Heart left ventricle (tissue), 16 donors: ENCODE measurements at places on chromosomes 6 and 20.

GRCh38 chr6:53999088-53999755, 112.0 kb upstream of the MLIP start:
- no peak for DNase-seq

DNA sequence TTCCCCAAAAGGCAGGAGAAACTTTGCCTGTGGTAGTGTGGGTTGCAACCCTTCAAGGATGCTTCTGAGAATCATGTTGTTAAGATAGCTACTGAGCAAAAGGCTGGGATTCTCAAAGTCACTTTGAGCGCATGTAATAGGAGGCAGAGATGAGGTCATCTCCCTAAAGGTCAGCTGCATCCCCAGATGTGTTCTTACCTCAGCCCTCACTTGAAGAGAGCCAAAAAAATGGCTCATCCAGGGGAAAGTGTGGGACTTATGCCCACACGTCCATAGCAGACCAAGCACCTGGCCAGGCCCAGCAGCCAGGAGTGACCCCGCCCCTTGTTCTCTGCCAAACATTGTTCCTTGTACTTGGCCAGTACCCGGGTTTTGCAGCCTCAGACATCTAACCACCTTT, 187.0 kb upstream of the BMP2 start:
- DNase-seq: no peak

DNA sequence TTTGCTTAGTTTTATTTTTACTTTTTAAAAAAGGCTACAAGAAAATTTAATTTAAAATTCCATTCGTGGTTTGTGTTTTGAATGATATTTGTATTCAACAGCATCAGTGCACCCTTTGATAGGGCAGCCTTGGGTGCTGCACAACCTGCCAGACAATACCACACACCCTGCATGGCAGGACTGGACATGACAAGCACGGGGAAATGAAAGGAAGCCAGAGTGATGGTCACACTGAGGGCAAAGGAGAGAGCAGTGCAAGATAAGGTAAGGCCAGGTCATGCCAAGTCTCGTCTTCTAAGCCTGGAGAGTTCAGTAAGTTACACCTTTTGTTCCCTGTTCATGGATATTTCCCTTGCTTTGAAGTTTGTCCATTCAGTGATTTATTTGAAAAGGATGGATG, 103.0 kb downstream of the ALDH8A1 start:
- DNase-seq: no peak

- DNase-seq: no peak
Observed at GRCh38 chr6:792662-793061, 99.7 kb upstream of the EXOC2 start.

DNA sequence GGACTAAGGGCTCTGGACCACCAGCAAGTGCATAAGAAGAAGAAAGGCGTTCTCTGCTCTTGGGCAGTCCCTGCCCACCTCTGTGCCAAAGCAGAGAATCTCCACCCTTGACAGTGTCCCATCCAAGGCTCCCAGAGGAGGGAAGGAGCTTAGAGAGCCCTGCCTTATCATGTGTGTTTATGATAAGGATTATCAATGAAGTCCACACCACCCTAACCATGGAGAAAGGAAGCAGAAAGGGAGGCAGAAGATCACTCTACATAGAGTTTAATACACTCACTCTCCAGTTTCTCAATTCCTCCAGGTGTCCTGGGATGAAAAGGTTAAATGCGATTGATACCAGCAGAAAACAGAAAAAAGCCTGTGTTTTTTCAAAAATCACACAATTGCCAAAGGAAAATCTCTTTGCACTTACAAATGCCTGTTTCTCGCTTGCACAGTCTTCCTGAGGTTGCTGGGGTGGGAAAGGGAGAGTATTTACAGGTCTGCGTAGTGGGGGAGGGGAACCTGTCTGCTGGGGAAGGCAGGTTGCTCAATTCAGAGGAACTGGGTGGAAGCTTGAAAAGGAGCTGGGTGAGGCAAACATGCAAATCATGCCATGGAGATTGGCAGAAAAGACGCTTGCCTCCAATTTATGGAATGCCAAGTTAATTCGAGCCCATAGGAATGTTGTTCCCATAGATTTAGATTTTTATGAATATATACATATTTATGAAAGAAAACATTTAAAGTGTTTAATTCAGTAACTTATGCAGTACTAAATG, 104.0 kb downstream of the EYA2 start:
- no peak for DNase-seq

GRCh38 chr6:154236646-154237301, 119.8 kb downstream of the IPCEF1 start:
- DNase-seq: no peak

DNA sequence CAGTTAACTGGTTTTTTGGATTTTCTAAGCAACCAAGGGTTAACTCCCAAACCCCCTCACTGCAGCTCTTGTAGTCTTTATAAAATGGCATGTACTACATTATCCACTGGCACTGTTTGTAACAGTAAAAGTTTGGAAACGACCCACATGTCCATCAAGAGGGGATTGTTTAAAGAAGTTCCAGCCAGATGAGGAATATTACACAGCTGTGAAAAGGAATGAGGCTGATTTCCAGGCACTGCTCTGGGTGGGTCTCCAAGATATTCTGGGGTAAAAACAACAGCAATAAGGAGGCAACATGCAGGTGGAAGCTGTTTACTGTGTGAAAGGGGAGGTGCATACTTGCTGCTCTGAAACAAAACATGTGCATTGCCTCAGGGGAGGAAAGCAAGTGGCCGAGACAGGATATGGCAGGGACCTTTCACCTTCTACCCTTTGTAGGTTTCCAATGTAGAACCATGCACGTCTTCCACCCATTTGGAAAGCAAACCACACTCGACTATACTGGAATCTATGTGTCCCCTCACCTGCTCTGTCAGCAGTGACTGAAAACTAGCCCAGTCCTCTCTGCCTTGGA, 51.9 kb downstream of the GRM4 start:
- no peak for DNase-seq

DNA sequence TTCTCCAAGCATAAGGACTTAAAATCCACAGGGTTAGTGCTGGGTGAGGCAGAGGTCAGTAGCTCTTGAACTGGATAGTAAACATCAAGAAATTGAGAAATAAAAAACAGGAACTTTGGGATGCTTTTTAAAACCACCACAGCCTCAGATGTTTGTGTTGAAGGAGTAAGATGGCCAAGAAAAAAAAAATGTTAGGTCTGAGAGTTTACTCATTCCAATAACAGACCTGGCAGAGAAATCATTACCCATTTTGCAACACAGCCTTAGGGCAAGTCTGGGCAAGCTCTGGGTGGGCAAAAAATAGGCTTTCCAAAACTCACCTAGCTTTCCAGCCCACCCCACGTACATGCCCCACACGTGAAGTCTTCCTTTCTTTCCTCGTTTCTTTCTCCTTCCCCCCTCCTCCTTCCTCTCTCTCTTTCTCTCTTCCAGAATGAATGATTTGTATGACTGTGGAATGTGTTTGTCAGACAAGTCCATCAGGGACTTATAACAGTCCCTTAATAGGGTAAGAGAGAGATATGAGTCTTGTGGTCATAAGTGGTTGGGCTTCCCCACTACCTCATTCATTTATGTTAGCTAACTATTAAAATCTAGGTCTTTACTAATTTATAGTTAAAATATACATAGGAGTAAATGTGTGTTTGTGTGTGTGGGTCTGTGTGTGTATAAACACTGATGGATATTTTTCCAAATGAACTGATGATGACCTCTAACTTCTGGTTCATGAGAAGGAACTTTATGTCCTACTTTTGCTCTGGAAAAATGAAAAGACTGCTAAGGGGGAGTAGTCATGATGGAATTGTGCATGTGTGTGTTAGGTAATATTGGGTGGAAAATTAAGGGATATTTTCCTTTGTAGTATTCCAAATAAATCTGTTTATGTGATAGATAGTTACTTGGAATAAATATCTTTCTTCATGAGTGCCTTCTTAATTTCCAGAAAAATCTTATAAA, 18.0 kb upstream of the DSE start:
- DNase-seq: no peak

DNA sequence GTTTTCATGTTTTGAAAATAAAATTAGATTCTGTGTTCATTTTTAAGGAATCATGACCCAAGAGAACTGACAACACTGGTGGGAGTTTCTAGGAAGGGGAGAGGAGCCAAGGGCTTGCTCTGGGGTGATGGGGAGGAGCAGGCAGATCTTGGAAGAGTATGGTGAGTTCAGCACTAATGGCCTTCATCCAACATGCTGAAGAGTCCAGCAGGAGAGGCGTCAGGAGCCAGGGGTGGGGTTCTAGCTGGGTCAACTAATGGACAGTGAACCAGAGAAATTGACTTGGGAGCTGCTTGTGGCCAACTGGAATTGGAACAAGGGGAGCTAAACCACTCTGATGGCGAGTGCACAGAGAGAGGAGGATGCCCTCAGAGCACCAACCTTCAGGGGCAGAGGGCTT, 107.1 kb downstream of the MRPL14 start:
- no peak for DNase-seq

DNA sequence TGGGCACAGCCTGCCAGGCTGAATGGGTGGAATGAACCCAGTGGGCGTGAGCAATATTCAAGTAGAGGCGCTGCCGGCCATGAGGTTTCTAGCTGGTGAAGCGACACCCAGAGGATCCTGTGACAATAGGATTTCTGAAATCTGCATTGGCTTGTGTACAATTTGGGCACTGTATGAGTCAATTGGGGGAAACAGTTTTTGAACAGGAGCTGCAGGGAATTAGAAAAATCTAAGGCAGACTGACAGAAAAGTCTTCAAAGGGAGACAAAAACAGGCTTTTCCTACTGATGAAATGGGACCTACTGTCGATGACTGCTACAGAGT, 148.8 kb upstream of the PROKR2 start:
- DNase-seq: no peak

DNA sequence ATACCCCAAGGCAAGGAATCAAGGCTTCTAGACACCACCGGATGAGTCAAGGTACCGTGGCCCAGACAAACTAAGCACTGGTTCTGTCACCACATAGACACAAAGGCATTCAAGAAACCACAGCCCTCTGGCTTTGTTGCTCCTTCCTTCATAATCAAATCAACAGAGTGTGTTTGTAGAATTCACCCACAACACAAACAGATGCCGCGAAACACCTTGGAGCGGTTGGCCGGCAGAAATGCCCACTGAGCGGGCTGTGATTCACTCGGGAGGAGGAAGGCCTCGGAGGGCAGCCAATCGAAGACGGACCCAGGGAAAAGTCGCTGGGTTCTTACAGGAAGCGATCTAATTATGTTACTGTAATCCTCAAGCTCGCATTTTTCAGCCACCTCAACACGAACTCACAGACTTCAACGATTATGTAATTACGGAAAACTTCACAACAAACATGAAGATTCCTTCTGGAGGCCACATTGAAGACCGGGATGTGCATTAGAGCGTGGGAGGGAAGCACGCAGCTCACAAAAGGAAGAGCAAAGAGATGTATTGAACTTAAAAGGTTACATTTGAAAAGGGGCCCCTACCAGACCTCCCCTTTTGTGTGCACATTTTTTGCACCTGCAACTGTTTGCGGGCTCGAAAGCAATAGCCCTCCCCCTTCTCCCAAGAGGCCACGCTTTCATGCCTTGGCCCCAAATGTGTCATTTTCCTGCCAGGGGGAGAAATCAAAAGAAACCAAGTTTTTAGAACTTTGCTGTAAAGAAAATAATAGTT, 184.7 kb upstream of the PREP start:
- DNase-seq: peak; percentile 54

GRCh38 chr6:166678426-166678825, 51.4 kb upstream of the RPS6KA2 start:
- no peak for DNase-seq

- no peak for DNase-seq
Observed at GRCh38 chr6:105779110-105779509, 307.0 kb upstream of the PRDM1 start.

DNA sequence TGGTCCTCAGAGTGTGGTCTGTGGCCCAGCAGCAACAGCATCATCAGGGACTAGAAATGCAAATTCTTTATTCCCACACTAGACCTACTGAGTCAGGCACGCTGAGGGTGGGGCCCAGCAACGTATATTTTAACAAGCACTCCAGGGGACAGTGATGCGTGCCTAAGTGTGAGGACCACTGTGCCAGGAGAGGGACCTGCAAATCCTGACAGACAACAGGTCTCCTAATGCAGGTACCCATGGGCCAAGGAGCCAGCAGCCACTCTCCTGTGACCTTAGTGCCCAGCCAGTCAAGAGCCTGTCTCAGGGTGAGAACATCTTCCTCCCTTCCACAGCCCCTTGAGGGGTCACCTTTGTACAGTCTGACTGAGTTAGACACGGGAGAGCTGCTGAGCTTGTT, 8.0 kb upstream of the MYLK2 start:
- no peak for DNase-seq

GRCh38 chr6:39553860-39554802, 171.1 kb downstream of the KIF6 start:
- DNase-seq: peak; percentile 43

DNA sequence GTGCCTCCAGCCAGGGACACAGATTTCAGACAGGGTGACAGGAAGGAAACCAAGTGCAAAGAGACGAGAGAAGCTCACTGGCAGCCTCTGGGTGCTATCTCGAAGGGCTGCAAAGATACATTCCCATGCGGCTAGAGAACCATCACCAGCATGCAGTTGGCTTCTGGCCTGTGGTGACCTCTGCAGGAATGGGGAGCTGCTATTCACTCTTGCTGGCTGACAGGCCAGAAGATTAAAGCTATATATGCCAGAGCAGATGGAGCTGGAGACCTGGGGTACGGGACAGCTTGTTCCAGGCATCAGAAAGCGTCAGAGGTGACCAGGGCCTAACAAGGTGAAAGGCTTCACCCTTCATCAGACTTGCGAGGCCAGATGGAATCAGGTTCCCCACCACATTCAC, 20.0 kb downstream of the MAP1LC3A start:
- DNase-seq: peak; percentile 88

DNA sequence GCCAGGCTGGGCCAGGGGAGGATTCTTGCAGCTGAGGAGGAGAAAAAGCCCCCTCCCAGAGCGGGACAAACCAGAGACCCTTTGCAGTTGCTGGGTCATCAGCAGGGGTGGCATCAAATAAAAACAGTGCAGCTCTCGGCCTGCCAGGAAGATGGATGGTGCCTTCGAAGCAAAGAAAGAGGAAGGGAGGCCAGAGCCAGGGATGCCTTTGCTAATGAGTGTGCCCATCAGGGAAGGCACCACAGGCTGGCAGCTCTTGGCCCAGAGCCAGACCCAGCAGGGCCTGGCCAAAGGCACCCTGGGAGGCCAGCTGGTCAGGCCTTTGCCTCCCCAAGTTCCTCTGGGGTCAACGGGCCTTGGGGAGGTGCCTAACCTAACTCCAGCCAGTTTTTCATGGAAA, 26.3 kb upstream of the ZNF318 start:
- DNase-seq: peak; percentile 20

DNA sequence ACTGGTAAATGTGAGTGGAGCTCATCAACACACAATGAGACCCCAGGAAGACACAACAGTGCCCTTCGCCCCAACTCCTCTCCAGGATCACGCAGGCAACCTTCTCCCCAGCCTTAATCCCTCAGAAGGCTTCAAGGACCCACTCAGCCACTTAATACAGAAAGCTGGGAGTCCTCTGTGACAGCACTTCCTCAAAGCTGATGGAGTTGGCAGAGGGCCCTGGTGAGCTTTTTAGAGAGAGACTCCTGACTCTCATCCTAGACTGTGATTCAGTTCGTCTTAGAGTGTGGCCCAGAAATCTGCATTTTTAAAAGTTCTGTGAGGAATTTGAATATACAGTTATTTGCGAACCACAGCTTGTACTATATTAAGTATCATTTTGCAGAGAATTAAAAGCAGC, 187.7 kb downstream of the UST start:
- DNase-seq: peak; percentile 53
